ENCODE measurements at places on chromosomes 5 and 9. TPM values are rescaled to one million over a fixed set of nuclear protein-coding genes. Genes with fewer than 3 reads are reported as not detected.

GRCh38 chr9:35839926-35840325, 10.9 kb downstream of the TMEM8B start:
- DNase-seq: no peak

- no peak for DNase-seq
Observed at GRCh38 chr5:7181841-7182240, 214.1 kb upstream of the ADCY2 start.

DNA sequence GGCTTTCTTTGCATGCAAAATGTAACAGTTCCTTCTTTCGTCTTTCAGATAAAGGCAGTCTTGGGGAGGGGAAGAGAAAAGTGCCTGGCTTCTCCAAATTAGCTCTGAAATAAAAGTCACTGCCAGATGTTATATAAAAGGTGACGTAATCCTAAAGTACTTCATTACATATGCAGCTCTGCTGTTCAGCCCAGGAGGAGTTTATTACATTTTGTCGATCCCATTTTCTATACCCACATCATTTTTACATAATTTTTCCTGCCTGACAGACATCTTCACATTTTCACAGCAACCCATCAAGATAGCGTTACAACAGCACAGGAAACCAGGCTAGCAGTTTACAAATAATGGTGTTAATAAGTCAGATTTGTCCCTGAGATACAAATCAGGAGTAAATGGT, 86.7 kb upstream of the SLC30A5 start:
- peak; percentile 66 for DNase-seq

DNA sequence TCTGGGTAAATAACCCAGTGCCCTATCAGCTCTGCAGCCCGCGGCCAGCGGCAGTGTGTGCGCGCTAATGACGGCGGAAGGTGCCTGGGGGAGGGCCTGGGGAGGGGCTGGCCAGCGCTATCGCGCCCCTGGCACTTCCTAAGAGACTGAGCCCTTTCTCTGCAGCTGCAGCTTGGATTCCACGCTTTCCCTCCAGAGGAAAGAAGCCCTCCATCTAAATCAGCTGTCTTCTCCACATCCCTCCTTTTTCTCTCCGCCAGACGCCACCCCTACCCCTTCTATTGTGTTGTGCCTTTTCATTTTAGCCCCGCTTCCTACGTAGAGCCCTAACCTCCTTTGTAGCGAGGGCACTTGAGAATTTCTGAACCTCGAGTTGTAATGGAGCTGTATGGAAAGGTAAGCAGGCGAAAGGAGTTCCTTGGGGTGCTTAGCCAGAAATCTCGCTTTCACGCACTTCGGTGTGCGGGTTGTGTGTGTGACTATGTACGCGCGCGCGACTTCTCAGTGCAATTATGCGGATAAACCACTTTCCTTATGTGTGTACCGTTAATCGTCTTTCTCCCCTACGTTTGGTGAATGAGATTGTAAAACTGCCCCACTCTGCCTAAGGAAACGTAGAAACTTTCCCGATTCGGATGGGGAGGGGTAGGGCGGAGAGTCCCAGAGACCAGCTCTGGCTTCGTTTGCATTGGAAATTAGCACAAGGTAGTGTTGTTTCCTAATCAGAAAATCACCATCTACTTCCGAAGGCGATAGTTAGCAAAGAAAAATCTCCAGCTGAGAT, 664 bp upstream of the RAB3C start:
- DNase-seq: no peak

DNA sequence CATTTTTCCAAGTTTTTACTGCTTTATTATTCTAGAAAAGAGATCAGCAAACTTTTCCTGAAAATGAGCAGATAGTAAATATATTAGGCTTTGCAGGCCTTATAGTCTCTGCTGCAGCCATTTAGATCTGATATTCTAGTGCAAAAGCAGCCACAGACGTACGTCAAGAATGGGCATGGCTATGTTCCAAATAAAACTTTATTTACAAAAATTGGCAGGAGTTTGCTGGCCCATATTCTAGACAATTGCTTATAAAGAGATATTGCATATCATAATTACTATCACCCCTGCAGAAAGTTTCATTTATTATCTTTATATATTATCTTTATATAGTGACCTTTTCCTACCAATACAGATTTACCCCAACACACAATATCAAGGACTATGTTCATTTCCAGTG, 161.9 kb upstream of the ACOT12 start:
- DNase-seq: no peak

DNA sequence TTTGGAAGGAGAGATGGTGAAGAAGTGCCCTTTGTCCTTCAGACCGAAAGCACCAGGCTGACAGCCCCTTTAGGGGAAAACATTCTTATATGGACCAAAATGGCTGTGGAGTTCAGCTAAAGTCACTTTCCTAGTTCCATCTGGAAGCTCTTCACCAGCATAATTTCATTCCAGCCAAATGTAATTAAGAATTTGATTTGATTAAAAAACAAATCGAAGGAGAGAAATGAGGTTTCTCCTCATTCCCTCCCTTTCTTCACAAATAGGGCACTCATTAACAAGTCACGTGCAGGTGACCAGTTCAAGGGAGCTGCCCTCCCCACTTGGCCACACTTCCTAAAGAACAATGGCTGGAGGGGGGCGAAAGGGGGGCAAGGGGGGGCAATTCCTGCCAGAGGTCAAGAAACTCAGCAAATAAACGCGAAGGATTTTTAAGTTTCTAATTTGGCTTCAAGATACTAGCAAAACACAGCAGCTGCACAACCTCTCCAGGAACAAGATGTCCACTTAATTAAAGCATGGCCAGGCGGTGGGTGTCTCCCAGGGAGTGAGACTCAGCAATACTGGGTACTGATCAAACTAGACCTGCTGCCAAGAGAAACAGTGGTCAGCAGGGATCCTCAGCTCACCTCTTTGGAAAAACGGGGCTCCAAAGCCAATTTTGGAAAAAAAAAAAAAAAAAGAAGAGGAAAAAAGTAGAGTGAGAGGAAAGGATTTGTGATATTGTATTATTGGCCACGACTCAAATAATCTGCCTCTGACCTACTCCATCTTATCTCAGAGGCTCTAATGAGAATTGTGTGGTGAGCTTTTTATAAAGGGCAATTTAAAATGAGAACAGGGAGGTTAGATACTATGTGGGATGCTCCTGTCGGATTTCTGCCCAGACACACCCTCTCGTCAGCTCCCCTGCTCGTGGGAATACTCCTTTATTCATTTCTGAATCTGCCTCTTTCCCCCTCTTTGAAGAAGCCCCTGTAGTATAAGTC, 254.3 kb downstream of the ZSWIM6 start:
- no peak for DNase-seq

GRCh38 chr5:81626524-81626923, 124.4 kb downstream of the SSBP2 start:
- DNase-seq: no peak

DNA sequence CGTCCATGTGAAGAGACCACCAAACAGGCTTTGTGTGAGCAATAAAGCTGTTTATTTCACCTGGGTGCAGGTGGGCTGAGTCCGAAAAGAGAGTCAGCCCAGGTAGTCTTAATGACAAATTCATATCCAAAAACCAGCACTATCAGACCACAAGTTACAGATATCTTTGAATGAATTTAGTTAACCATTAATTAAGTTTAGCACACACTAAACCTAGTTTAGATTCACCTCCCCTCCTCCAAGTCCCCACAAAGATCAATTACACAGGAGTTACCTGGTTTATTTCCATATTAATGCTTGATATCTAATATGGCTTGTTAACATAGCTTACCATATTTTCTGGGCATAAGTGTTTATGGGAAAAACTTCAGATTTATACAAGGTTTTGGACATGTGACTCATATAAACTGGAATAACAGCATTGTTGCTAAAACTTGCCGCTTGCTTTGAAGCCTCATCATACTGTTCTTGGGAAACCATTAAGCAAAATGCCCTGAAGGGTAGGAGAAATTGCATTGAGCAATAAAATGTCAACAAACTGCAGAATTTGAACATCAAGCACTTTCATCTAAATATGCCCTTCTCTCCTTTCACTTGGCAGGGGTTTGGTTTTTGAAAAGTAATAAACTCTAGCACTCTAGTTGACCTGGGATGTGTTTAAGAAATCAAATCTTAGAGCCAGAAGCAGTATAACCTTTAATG, 166.9 kb downstream of the SNCAIP start:
- no peak for DNase-seq

- DNase-seq: no peak
Observed at GRCh38 chr9:75996726-75997125, 106.3 kb downstream of the PCSK5 start.

DNA sequence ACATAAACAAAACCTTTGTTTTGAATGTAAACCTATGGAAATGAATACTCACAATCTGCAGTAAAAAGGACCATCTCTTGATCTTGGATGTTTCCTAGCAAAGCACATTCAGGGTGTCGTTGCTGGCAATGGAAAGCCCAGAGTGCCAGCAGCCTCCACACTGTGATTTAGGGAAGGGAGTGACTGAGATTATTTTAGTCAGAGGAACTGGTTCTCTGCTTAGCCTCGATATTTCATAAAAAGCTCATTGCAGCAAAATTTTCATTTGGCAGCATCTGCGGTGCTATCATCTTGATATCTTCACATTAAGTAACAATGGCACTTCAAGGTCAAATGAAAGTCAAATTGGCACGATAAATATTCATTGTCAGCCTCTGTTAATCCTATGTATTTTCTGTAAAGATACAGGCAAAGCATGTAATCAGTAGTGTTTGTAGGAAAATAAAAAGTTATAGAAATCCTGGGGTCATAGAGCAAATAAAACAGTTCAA, 116.0 kb downstream of the MACIR start:
- no peak for DNase-seq

DNA sequence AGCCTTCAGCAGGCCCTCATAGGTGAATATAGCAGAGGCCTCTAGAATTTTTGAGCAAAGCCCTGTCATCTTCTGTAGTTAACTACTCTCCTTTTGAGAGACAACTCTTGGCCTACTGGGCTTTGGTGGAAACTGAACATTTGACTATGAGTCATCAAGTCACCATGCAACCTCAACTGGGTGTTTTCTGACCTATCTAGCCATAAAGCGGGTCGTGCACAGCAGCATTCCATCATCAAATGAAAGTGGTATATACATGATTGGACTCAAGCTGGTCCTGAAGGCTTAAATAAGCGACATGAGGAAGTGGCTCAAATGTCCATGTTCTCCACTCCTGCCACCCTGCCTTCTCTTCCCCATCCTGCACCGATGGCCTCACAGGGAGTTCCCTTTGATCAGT, 1115.5 kb downstream of the TAF11L14 start:
- no peak for DNase-seq

DNA sequence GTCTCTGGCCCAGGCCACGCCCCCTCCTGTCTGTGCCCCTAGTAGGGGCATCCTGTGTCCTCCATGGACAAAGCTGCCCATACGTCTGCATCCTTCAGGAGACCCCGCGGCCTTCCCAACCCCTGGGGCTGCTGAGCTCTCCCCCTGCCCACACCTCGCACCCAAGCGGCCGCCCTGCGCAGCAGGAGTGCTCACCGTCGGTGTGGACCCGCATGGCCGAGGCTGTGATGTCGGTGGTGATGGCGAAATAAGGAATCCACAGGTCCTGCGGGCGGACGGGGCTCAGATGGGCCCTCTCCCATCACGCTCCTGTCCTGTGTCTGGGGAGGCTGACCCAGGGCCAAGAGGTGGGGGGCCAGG, 4.8 kb upstream of the NSMF start:
- DNase-seq: no peak

DNA sequence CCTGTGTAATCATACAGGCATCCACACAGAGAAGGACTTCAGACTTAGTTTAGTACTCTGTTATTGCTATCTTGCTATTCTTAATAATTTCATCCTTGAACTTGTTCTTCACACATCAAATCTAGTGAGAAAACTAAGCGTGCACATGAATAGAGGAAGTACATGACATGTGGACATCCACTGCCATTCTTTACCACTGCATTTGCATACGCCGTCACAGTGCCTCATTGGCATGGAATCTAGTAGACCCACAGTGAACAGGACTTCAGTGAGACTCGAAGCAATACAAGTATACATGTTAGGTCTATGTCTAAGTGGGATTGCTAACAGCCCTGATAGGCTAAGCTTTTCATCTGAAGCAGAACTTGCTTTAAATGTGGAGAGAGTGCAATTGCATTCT, 592.1 kb downstream of the TLE4 start:
- DNase-seq: no peak

- peak; percentile 34 for DNase-seq
Observed at GRCh38 chr9:95313010-95313498, 4.5 kb downstream of the FANCC start.

GRCh38 chr9:130299785-130300615, 34.4 kb downstream of the HMCN2 start:
- no peak for DNase-seq

DNA sequence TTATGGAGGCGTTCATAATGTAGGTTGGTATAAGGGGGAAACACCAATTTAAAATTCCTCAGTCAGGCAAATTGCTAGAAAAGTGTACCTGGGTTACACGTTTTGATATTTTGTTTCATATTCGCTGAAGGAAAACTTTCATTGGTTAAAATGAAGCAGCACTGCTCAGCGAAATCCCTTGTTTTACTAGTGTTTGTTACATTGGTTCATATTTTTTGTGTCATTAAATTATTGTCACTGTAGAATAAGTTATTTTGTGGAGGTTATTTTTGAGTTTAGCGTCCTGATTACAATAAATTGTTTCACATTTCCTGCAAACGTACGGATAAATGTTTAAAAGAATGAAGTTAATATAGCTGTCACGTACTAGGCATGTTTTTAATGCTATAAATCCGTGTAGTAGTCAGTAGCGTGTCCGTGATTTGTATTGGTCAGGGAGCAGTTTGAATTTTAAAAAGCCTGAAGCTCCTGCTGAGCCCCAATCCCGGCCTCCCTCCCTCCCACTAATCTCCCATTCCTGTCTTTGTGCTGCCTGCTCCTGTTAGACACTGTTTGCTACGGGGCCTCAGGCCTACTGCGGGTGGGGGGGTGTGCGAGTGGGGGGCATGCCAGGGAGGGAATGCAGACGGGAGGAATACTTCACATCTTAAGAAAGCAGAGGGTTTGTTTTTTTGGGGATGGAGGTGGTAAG, 2.0 kb downstream of the NIPBL start:
- DNase-seq: peak; percentile 44

- DNase-seq: no peak
Observed at GRCh38 chr9:13942695-13943094, 371.2 kb downstream of the NFIB start.

GRCh38 chr9:5438301-5439162, 807 bp upstream of the PLGRKT start:
- DNase-seq: no peak

DNA sequence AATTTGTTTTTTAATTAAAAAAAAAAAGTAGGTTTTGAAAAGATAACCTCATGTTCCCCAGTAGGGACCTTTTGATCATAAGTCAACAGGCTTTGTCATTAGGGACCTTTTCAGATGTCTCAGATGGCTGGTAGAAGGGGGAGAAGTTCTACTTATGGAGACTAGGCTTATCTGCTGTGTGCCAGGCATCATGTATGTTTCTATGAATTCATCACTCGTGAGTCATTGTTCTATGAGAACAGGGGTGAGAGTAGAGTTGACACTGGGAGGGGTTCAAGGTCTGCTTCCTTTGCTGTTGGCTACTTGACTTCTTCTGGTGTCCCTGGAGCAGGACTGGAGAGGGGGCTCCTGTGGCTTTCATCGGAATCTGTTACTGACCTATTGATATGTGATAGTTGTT, 138.8 kb downstream of the KDM4C start:
- no peak for DNase-seq

Gene ENTR1
- polyA plus RNA-seq: 31.5 TPM

Gene TEX48
- not detected for polyA plus RNA-seq

Gene C5orf34
- polyA plus RNA-seq: 2.6 TPM

Gene CD74
- polyA plus RNA-seq: 195 TPM

All from hindlimb muscle (tissue), 1 donor.